ENCODE measurements at places on chromosomes 1 and 21.

DNA sequence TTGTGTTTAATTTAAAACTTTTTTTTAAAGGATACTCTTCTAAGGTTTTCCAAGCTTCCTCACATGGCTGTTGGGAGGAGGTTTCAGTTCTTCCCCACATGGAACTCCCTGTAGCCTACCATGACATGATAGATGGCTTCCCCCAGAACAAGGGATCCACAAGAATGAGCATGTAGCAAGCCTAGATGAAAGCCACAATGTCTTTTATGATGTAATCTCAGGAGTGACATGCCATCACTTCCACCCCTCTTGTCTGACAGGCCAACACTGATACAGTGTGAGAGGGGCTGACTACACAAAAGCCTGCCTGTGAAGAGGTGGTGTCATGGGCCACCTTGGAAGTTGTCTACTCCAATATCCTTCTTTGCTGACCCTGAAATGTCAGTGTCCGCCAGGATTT is 32.0 kb downstream of the CD34 start:
- no peak for DNase-seq

DNA sequence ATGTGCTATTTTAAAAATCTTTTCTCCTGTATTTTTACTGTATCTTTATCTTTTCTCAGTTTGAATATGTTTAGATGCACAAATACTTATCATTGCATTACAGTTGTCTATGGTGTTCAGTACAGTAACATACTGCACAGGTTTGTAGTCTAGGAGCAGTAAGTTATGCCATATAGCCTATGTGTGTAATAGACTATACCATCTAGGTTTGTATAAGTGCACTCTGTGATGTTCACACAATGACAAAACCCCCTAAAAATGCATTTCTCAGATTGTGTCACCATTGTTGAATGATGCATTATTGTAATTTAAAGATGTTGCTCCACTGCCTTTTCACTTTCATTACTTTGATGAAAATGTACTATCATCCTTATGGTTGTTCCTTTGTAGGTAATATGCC is 64.9 kb upstream of the PRRX1 start:
- DNase-seq, result no peak

DNA sequence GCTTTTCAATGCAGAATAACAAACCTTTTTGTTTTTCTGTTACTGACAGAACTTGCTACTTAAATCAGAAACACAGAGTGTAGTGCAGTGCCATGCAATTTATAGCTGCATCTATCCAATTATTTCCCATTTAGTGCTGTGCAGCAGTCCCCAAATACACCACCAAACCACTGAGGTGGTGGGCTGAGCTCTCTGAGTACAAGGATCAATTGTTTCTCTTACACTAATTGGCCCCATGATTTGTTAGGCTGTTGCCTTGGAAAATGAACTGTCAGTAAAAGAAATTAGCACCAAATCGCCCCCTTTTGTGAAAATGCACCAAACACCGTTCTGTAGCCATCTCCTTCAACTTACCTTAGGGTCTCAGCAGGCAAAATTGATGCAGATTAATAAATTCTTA is 118.9 kb upstream of the C8B start:
- DNase-seq, result no peak

- no peak for DNase-seq
These were observed 26.2 kb upstream of the MCOLN3 start for GRCh38 chr1:85074365-85074964.

- DNase-seq, result no peak
These were observed 256.8 kb downstream of the KAZN start for GRCh38 chr1:14855268-14855667.

DNA sequence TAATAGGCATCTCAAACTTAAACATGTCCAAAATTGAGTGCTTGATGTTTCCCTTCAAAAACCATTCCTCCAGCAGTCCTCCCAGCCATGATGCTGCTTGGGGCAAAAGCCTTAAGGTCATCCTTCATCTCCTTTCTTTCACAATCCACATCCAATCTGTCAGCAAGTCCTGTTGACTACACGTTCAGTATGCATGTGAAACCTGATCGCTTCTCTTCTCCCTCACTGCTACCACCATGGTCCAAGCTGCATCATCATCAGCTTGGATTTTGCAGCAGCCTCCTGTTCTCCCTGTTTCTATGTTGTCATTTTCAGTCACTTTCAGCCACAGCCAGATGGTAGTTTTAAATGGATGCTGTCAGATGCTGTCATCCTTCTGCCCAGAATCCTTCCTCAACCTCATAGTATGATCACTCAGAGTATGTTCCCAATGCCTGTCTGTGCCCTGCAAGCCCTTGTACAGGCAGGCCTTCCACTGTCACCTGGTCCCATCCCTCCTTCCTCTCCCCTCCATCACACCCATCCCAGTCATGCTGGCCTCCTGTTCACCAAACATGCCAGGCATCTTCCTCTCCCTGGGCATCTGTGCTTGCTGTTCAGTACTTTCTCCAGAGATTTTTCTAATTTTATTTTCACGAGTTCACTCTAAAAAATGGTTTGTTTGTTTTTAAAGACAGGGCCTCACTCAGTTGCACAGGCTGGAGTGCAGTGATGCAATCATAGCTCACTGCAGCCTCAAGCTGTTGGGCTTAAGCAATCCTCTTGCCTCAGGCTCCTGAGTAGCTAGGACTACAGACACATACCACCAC is 66.0 kb downstream of the SYDE2 start:
- DNase-seq, result no peak

All from sciatic nerve (tissue), 2 donors.